ENCODE measurements at places on chromosomes 7 and 10.

DNA sequence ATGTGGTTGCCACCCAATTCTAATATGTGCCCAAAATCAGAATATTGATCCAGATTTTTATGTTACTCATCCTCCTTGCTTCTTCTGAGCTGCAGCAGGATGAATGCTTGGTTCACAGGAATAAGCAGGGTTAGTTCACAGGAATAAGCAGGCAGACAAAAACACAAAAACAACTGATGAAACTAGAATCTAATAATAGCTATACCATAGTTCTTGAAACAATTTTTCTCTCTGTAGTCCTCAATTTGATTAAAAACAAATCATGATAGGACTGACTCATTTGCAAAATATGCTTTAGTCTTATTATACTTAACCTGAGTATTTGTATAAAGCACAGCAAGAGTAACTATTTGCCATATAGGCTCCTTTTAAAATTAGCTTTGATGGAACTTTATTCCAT, 24.4 kb upstream of the ARHGAP12 start:
- DNase-seq = no peak

GRCh38 chr10:104922810-104923209, 281.7 kb downstream of the SORCS3 start:
- no peak for DNase-seq

- no peak for DNase-seq
Observed at GRCh38 chr7:151623766-151624165, 104.1 kb upstream of the RHEB start.

- peak; percentile 14 for DNase-seq
Observed at GRCh38 chr7:151875942-151876898, 695 bp downstream of the PRKAG2 start.

- no peak for DNase-seq
Observed at GRCh38 chr7:151851782-151852181, 25.1 kb downstream of the PRKAG2 start.

DNA sequence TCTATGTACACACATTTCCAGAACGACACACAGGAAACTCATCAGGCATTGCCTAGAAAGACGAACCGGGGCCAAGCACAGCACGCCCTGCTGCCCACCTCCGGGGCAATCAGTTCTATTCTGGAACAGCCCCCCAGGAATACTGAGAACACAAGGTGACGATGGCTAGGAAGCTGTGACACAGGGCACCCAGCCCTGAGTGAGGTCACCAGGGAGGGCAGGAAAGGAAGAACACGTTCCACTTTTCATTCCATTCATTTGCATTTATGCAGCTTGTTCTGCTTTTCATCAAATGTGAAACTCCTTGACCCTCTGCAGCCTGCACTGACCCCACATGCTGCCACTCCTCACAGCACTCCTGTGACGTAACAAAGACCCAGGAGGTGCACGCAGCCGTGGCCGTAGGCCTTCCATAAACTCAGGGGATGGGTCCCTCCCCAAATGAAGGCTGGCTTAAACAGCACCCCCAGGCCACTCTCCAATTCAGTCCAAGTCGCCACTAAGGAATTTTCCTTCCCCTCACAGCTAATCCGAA, 28.9 kb downstream of the MAD1L1 start:
- DNase-seq = no peak

GRCh38 chr7:28565980-28566379, 153.7 kb downstream of the CREB5 start:
- no peak for DNase-seq

DNA sequence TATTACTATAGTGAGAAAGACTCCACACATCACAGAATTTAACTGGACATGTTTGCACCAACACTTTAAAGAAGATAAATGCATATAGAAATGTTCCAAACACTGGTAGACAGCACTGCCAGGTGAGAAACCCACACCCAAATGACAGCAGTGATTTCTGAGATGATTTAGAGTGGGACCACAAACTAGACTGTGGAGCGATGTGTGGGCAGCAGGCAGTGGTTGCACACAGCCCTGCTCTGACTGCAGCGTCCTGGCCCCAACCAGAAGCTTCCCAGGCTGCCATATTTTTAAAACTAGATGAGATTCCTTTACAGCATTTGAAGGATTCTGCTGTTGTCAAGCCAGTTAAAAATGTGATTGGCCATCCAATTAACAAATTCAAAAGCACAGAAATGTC, 47.7 kb upstream of the COMMD3 start:
- no peak for DNase-seq

- no peak for DNase-seq
Observed at GRCh38 chr7:13904007-13904406, 85.5 kb downstream of the ETV1 start.

GRCh38 chr10:70964245-70964644, 75.9 kb upstream of the PCBD1 start:
- no peak for DNase-seq

- DNase-seq = no peak
Observed at GRCh38 chr7:143367972-143368371, 5.5 kb upstream of the FAM131B start.

GRCh38 chr10:21423850-21424249, 101.6 kb downstream of the SKIDA1 start:
- no peak for DNase-seq

- no peak for DNase-seq
Observed at GRCh38 chr7:26054386-26054785, 97.6 kb upstream of the NFE2L3 start.

DNA sequence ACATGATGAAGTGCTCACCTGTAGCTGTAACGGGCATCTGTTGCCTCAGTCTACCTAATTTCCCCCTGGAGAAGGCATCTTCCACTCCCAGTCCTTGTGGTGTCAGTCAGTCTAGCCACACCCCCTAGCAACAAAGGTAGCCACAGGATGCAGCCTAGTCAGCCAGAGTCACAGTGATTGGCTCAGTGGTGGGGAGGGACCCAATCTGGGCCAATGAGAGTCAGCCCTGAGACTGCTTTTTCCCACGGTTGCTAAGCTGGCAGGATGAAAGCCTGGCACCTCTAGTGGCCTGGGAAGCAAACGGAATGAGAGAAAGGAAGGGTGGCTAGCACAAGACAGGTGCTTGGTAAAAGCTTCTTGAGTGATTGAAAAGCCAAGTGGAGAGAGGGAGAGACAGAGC, 118.6 kb downstream of the SH3PXD2A start:
- no peak for DNase-seq

DNA sequence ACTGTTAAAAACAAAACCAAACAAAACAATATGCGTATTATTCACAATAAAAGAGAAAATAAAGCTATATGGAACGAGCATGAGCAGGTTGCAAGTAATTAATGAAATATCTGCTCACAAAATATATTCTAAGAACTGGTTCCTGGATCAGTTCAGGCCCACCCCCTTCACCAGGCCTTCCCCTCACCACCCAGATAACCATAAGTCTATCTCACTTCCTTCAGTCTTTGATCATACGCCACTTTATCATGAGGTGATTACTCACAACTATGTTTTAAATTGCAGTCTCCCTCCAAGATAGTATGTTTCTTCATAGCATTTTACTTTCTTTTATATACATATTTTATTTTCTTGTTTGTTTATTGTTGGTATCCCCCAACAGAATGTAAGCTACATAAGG, 263.1 kb upstream of the HGF start:
- no peak for DNase-seq

GRCh38 chr10:51615764-51616298, 83.6 kb downstream of the CSTF2T start:
- no peak for DNase-seq

- no peak for DNase-seq
Observed at GRCh38 chr10:118838364-118838763, 83.6 kb upstream of the CACUL1 start.

GRCh38 chr7:14690075-14690474, 212.5 kb downstream of the DGKB start:
- no peak for DNase-seq

GRCh38 chr7:48760528-48761265, 163.7 kb upstream of the CDC14C start:
- DNase-seq = no peak

- no peak for DNase-seq
Observed at GRCh38 chr10:1575481-1576244, 161.7 kb downstream of the ADARB2 start.

- DNase-seq = no peak
Observed at GRCh38 chr10:27285093-27285492, 44.5 kb upstream of the ACBD5 start.

- DNase-seq = no peak
Observed at GRCh38 chr7:157558516-157558874, 221.7 kb downstream of the DNAJB6 start.

DNA sequence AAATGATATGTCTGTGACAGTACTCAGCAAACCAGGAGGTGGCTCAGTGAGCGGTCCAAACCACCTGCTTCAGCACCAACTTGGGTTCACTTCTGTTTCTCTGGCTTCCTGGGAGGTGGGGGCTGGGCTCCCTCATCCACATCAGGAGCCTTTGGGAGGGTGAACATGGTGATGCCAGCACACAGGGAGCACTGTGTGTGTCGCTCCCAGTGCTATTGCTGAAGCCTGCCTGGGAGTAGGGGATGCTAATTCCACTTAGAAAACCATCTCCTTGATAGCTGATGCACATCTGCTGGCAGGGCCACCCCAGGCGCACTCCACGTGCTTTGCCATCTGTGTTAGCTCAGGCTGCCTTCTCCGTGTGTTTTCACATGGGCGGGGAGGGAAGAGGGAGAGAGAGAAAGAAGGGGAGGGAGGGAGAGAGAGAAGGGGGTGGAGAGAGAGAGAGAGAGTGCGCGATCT, 58.0 kb downstream of the RAMP3 start:
- DNase-seq = no peak

- no peak for DNase-seq
Observed at GRCh38 chr7:2097492-2097891, 135.3 kb downstream of the MAD1L1 start.

DNA sequence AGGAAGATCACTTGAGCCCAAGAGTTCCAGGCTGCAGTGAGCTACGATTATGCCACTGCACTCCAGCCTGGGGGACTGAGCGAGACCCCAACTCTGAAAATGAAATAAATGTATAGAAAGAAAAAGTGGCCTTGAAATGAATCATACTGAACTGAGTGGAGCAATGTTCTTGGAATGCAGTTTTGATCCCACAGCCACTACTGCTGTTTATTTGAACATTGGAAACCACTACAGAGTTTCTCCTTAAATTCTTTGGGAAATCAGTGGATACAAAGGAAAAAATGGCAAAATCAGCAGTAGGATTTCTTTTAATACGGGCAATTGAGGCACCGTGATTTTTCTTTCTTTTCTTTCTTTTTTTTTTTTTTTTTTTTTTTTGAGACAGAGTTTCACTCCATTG, 637.4 kb downstream of the GALNT17 start:
- DNase-seq = no peak

DNA sequence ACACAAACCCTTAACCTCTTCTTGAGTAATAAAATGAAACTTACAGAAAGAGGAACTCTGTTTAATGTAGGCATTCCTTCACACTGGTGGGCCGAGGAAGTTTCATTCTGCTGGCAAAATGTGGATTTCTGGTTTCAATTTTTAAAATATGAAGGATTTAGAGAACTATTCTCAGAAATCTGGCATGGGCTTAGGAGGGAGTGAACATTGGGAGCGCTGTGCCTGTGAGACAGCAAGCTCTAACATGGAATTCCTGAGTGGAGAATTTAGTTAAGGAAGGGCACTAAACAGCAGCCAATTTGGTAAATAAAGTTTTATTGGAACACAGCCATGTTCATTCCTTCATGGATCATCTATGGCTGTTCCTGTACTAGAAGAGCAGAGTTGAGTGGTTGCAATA, 751.8 kb upstream of the IGFBP3 start:
- no peak for DNase-seq

DNA sequence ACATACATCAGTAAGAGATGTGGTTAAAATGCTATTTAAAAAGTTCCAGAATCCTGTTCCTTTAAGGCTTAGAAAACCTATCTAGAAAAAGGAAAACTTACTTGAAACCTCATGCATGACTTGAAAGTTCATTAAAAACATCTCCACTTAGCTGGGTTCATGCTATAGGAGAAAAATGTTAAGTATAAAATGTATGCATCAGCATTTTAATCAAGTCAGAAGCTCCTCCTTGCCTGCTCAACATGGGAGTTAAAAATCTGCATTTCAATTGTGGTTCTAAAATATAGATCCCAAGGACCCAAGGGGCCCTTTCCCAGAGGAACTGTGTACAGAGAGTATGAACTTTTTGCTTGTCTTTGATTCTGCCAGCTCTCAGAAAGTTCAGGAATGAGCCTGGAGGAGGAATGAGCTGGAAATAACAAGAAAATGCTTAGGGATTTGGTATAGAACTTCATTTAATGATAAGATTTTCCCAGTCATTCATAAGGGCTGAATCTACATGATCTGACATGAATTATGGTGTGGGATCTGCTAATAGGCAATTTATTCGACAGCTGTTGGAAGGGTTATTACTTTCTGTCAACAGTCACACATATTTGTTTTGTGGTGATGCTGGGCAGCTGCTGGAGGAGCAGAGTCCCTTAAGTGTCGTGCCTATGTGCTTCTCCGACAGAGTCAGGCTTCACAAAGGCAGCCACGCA, 85.6 kb upstream of the MTPN start:
- no peak for DNase-seq

- DNase-seq = no peak
Observed at GRCh38 chr7:90461219-90461618, 8.2 kb upstream of the PTTG1IP2 start.

- DNase-seq = no peak
Observed at GRCh38 chr7:93364806-93365205, 132.6 kb downstream of the VPS50 start.

GRCh38 chr10:51206500-51206899, 132.2 kb downstream of the PRKG1 start:
- no peak for DNase-seq

- no peak for DNase-seq
Observed at GRCh38 chr7:32070406-32071360, at the start of gene PDE1C. Gene PDE1C (minus strand): TSS chr7:32070407.

DNA sequence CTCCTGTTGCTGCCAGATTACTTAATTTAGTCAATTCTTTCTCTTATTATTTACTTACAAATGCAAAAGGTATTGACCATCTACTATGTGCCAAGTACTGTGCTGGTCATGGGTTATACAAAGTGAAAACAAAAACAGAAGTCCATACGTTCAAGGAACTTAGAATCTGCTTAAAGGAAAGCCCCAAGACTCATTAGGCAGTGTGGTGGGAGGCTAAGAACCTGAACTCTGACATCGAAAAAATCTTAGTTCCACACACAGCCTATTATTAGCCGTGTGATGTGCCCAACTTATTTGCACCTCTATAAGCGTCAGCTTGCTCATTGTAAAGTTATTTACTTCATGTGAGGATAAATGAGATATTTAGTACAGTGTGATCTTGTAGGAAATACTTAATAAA, 227.4 kb upstream of the SORCS1 start:
- DNase-seq = no peak

- DNase-seq = no peak
Observed at GRCh38 chr7:39043531-39043930, 65.8 kb downstream of the POU6F2 start.

Measured in activated CD8-positive, alpha-beta memory T cell treated with anti-CD3 and anti-CD28 coated beads for 48 hours (primary cell).